ENCODE measurements at places on chromosomes 3 and 15.

GRCh38 chr3:108589081-108589997 lies at the start of the genes CIP2A and DZIP3:
TSS of gene CIP2A (minus strand) at chr3:108589438. CDS start at chr3:108589375, 63 bp downstream.
TSS of gene DZIP3 (plus strand) at chr3:108589722. CDS start at chr3:108605407, 15,685 bp downstream.
- peak; percentile 90 for DNase-seq

- no peak for DNase-seq
Observed at GRCh38 chr3:97510795-97511194, 253.8 kb upstream of the ARL6 start.

- no peak for DNase-seq
Observed at GRCh38 chr15:57421551-57421950, 45.2 kb downstream of the CGNL1 start.

DNA sequence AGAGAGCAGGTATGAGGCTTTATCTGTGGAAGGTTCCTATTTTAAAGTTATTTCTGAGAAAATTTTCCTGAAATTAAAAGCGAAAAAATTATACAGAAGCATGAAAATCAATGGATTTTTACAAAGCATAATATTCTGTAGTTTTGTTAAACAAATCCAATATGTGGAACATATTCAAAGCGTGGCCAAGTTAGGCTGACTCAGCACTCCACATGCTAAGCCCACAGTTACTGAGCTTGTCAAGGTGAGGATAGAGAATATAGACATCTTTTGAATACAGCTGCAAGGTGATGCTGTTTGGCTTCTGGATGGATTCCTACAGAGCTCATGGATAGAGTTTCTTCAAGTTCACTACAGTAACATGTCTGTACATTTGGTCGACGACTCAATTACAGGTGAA lies 302.5 kb downstream of the C3orf38 start:
- no peak for DNase-seq

GRCh38 chr3:183233966-183234365 lies 19.1 kb upstream of the B3GNT5 start:
- no peak for DNase-seq

GRCh38 chr3:38154625-38155255 lies 10.6 kb upstream of the OXSR1 start:
- no peak for DNase-seq

DNA sequence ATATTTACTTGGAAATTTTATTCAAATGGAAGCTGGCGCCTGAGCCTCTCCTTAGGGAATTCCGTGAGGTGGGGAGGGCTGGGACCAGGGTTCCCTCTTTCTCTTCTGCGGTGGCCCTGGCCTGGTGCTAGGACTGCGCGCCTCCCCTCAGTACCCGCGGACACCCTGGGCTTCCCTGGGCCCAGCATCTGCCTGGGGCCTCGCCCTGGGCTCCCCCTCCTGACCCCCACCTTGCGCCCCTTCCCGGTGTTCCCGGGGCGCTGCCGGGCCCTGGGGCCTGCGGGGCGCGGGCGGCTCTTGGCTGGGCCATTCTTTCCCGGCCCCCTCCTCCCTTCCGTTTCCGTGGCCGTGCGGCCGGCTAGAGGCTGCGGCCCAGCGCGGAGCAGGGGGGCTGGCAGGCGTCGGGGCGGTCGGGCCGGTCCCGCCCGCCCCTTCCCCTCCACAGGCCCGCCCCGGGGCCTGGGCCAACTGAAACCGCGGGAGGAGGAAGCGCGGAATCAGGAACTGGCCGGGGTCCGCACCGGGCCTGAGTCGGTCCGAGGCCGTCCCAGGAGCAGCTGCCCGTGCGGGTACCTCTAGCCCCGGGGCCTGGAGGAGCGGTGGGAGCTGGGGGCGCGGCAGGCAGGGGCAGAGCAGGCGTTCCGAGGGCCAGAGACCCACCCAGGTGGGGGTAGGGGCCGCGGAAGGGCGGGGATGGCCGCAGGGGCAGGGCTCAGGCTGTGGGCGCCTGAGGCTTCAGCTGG lies at the start of gene FES:
Gene FES (plus strand): TSS at position 529 of the 743 bp plus-strand sequence. CDS start 542 bp downstream, outside the sequence.
- DNase-seq: no peak

GRCh38 chr15:100330629-100331215 lies 11.1 kb downstream of the ADAMTS17 start:
- DNase-seq: no peak

GRCh38 chr15:90241343-90242192 lies 7.6 kb downstream of the GDPGP1 start:
- DNase-seq: no peak

Data from RCC 7860 (cell line).